Renal cortical epithelial cell (primary cell): ENCODE measurements at places on chromosomes 6 and 20. TPM values are rescaled to one million over a fixed set of nuclear protein-coding genes. Genes with fewer than 3 reads are reported as not detected.

DNA sequence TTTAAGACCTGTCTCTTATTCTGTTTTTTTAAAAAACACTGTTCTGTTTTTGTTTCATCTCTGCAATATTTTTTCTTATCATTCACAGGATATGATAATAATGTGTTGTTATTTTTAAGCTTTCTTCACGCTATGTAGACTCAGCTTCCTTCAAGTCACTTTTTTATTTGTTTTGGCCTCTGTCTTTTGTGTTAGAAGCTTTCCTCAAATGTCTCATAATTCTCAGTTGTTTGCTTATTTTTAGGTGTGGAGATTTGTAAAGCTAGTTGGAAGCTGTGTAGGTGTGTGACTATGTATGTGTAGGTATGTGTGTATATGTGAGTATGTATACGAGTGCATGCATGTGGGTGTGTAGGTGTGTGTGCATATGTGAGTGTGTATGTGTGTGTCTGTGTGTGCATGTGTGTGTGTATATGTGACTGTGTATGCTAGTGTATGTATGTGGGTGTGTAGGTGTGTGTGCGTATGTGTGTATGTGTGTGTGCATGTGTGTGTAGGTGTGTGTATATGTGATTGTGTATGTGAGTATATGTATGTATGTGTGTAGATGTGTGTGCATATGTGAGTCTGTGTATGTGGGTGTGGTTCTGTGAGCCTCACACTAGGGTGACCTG lies 16.3 kb upstream of the VEGFA start:
- no peak for DNase-seq

GRCh38 chr6:128857806-128858205 lies 25.1 kb upstream of the LAMA2 start:
- no peak for DNase-seq

The NOTCH4 gene
- 0.52 and 0.85 TPM in 2 replicates for total RNA-seq

GRCh38 chr6:56040889-56041301 lies 165.5 kb upstream of the BMP5 start:
- DNase-seq = no peak

The RSPH4A gene
- total RNA-seq = 1.5 TPM in 1 of 2 replicates, not detected in the other

The ANKRD6 gene
- 13.2 and 13.4 TPM in 2 replicates for total RNA-seq

- DNase-seq = no peak
Measured at GRCh38 chr6:84379142-84379541, 151.7 kb upstream of the CEP162 start.

DNA sequence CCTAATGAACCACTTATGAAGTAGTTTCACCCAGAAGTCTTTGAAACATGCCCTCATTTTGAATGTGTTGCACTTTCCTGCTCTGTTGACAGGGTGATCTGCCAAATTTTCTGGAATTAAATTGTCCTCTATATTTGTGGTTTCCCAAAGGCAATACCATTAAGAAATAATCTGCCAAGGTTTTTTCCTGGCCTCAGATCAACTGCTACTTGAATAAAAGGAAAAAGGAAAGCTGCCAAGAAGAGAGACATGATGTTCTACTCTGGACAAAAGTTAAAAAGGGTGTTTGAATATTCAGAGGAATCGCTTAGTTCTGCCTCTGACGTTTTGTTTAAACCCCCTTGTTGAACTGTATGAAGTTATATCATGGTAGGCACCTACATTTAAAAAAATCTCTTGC lies 37.4 kb upstream of the ARMH2 start:
- DNase-seq = no peak

GRCh38 chr6:2651536-2651935 lies 99.2 kb downstream of the MYLK4 start:
- no peak for DNase-seq

DNA sequence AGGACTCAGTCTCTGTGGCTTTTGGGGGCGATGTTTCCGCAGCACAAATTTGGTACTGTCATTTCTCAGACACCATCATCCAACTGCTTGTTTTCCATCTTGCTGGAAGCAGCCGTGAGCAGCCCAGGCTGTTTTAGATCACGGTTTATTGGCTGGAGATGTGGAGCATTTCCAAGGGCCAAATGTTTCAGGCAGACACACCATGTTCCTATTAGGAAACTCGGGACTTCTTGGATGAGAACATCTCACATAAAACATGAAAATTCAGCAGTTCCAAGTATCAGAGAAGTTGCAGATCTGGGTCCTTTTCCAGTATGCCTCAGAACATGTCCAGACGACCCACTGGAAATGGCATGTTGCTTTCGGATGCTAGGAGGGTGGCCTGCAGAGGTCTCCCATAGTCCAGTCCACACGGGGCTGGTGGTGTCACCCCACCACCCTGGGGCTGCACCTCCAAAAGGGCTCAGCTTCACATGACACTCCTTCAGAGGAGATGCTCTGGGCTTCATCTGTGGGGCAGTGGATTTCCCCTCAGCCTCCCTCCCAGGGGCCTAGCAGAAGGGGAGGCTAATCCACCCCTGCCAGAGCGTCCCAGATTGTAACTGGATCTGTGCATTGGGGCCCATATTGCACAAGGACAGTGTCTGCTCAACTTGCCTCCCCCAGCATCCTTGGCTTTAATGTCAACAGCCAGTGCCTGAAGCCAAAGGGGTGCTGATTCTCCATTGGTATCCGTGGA lies 176.3 kb downstream of the SCP2D1 start:
- no peak for DNase-seq

The TOX2 gene
- not detected in 2 replicates for total RNA-seq

DNA sequence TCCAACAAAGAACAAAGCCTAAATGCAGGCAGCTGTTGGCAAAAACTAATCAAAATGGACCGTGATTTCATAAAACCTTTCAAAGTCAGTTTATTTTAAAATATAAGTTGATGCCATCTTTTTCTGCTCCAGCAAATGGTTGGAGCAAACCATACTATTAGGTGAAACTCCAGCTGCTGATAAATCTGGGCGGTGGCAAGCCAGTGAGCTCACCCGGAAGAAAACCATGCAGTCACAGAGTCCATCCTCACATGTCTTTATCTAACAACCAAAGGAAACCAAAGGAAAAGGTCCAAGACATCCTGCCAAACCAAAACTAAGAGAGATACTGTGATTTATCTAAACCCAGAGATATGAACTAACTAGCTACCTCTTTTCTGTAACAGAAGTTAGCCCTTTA lies 72.6 kb downstream of the HIVEP2 start:
- no peak for DNase-seq

DNA sequence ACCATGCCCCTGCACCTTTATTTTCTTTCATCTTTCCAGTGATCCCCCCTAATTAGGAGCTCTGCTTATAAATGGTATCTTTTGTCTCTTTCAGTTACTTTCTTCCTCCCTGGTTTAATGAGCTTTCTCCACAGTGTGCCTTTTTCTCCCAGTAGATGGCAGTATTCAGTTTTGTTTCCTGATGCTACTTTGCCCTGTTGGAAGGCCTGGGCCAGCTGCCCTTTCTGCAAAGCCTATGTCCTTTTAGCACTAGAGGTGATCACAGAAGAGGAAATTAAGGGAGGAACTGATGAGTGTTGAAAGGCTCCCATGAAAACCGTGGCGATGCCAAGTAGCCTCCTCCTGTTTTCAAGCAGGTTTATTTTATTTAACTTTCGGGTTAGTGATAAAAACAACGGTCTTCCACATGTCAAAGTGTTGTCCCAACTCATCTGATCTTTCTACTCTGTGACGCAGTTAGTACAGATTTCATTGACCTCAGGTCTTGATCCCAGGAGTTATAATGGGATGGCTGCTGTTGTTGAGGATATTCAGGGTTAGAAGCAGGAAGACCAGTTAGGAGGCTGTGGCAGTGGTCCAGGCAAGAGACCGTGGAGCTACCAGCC lies 184.2 kb upstream of the BMP2 start:
- DNase-seq = peak; percentile 63

- DNase-seq = no peak
Measured at GRCh38 chr6:42507195-42507594, 55.5 kb upstream of the TRERF1 start.

DNA sequence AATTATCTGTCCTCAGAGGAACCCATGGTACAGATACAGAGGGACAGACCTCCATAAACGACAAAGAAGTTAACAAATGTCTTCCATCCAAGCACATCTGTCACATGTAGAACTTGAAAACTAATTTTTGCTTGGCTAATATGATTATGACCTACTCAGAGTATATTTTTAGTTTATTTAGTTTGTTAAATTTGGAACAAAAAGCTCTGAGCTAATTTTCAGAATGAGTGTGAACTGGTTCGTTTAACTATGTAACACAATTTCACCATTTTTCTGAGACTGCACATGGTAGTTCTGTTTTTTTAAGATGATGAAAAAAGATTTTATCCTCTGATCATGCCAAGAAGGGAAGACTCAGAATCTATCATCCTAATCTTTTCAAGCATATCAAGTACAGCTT lies 34.4 kb upstream of the PREP start:
- DNase-seq = no peak

DNA sequence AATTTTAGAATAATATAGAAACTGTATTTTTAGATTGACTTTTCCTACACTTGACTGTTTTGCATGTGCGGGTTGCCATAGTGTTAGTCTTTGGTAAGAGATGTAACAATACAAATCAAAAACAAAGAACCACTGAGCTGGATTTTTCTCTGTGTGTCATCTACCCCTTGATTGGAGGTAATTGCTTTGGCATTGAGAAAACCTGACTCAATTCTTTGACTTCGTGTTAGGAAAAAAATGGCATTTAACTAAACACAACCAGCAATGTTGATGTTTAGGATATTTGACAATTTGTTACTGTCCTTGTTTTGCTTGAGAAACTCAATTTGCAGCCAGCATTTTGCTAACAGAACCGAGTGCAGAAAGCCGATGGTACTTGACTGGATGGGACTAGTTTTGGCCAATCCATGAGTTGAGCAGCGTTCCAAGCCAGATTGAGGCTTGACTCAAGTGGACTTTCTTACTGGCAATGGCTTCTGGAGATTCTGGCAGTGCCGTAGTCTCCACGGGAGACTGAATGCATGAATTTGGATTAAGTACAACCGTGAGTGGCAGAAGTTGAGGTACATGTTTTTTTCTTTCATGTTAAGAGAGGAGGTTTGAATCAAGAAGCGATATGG lies 17.1 kb downstream of the TPBG start:
- DNase-seq = no peak
